ENCODE measurements at places on chromosomes 2 and 18.

DNA sequence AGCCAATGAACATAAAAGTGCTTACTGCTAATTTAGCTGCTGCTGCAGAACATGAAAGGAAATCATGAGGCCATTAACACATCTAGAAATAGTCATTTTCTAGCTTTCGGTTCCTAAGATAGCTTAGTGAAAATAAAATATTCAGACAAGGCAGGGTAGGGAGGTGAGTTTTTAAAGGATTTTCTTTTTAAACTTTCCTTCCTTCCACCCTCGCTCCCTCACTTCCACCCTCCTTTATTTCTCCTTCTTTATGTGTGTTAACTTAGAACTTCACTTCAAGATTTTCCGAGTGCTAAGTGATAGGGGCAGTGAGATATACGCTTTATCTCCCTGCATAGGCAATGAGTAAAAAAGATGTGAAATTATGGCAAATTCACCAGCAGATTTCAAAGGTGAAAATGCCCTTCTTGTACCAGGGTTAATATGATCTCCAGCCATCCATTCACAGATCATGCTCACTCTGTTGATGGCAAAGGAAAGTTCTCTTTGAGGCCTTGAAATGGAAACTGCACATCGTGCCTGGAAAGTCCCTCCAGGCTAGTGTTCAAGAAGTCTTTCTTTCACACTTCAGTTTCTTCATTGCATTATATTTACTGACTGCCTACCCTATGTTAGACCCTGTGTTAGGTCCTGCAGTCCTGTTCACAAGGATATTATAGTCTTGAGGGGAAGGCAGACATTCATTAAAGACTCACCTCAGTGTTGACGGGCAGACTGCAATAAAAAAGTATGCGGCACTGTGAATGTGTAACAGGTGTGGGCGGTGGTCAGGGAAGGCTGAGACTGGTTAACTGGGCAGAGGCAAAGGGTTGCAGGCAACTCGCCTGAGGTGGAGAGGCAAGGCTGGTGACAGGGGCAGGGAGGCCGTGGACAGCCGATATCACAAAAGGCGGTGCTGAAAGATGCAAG lies 200.8 kb downstream of the PLCL1 start:
- DNase-seq: no peak

DNA sequence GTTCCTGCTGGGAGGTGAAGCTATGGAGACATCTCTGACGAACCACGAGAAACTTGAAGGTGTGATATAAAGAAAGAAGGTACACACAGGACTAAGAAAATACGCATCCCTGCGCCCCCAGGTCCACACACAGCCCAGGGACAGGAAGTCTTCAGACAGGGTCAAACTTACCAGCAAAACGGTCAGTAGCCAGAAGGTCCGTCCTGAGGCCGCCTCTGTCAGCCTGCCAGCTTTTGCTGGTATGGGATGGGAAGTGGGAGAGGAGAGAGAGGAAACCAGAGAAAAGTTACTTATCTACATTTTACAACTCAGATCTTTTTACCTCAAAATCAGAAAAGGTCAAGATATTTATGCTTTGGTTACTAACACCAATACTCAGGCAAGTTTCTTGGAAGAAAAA lies 47.2 kb downstream of the HDLBP start:
- no peak for DNase-seq

DNA sequence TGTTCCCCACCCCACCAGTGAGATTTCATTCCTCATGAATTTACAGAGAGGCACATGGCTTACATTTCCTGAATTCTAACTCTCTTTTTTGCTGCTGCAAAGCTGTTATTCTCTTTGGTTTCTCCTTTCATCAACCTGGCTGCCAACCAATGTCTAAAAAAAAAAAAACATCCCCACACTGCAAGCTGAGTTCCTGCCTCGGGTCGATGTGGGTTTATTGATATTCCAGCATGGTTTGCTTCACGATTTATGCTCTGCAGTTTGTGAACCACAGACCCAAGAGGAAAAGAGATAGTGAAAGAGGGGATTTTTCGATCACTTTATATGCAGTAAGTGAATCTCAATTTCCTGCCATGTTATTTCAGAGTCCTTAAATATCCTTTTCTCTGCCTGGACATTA lies 363.6 kb downstream of the LPIN1 start:
- DNase-seq: no peak

DNA sequence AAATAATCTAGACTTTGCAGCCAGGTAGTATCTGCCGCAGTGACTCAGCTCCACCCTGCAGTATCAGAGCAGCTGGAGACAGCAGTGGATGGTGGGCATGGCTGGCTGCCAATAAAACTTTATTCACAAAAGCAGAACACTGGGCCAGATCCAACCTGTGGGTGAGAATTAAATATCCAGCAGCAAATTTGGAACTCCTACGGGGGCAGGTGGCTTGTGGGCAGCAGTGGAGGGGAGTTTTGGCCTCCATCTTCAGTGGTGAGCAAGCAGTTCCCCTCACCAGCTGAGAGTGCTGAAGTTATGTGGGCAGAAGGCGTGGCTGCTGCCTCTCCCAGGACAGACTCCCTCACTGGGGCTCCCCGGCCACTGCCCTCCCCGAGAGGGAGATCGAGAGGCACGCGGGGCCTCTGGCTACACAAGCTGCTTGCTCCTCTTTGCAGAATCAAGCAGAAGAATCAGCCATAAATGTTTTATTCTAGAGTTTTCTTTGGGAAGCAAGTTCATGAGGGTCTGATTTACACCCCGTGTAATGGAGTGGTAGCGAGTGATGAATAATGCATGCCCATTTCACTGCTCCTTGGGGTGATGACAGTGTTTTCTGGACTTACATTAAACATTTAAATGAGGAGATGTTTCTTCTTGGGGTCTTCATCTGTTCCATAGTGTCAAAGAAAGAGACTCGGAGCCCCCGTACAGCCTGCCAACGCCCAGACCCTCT lies 204.3 kb downstream of the SEPTIN10 start:
- peak; percentile 73 for DNase-seq

DNA sequence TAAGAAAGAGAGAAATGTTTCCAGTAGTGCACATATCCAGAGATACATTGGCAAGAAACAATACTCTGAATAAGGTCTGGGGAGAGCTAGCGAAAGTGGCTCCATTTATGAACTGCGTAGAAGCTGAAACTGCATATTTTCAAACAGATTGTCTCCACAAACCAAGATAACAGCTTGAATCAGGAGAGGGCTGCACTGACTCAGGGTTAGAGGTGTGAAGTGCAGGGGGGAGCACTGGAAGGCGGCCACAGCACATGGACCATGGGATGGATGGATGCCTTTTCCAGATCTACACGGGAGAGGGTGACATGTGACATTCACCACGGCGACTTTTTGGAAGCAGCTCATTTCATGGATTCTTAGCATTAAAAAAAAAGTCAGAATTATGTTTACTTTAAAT lies 729.4 kb downstream of the RNF144A start:
- DNase-seq: no peak

GRCh38 chr2:101549371-101549770 lies 74.5 kb upstream of the RFX8 start:
- DNase-seq: no peak

GRCh38 chr18:70662588-70662987 lies 373.7 kb downstream of the SOCS6 start:
- no peak for DNase-seq

- DNase-seq: no peak
These were observed 176.4 kb downstream of the NAPG start for GRCh38 chr18:10702206-10702605.

DNA sequence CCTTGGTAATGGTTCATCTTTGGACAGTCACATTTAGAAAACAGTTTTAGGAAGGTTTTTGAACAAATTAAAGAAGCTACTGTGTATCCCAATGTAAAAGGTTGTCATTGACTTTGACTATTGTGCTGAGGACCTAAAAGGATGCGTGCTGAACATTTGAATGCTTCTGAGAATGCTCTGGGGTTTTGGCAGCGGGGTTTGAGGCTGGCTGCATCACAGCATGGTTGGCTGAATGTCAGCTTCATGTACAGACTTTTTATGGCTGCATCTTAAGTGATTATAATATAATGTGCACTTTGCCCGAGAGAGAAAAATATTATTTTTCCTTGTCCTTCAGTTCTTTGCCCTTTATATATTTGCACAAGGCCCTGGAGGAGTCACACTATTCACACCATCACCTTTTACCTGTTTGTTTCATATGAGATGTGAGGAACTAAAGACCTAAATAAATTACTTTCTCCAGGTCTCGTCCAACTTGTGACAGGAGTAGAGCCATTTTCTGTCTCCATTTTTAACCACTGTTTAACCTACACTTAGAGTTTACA lies 125.9 kb downstream of the CCDC85A start:
- no peak for DNase-seq

DNA sequence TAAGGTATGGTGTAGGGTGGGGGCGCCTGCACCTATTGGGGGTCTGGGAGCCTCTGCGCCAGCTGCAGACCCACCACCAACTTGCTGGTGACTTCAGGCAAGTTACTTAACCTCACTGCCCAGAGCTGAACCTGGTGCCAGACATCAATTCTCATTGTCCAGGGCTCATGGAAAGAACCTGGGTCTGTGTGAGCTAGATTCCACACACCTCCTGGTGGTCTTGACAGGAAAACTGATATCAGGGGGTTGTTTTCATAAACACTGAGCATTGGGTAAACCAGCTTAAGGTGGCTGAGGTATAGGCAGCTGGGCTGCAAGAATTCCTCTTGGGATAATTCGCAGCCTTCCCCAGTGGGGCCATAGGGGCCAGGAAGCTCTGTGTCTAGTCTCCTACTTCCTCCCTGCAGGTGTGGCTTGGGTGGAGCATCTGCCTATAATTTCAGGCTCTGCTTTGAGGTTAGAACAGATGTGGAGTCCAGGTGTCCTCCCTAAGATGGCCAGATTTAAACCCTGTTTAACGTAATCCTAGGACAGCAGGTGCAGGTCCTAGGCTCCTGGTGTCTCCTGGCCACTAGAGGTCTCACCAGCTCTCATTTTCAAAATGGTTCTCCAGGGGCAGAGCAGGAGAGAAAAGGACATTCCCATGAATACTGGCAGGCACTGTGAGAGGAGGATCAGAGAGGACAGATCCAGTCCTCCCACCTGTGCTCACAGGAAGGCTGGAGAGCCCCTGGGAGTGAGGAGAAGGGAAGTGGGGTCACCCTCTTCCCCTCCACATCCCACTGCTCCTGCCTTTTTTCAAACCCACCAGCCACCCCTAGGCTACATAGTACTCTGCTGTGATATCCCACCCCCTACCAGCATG lies 100.4 kb upstream of the SMAD2 start:
- no peak for DNase-seq

- no peak for DNase-seq
These were observed 37.3 kb upstream of the TANK start for GRCh38 chr2:161122772-161123530.

DNA sequence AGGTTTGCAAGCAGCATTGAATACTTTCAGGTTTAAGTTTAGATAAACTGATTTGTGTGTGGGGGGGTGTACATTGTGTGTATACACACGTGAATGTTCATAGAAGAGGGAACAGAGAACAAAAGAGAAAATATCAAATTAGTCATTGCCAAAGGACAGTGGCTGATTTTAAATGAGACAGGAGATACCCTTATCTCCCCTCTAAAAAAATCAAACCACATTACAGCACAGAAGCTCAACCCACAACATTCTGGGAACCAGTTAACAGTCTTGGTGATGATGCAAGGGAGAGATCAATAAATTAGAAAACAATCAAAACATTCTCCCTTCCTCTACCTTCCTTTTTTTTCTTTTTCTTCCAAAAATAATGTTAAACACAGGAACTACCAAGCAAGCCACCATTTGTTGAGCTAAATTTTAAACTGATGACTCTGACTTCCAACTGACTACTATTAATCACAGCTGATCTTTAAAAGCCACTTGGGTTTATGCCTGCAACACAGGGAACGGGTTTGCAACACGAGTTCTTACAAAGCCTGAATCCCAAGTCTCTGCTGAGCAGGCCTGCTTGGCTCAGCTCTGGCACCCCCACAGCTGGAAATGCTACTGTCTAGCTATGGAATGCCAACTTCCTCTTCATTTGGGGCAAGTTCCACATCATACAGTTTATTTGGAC lies 119.2 kb upstream of the ACVR1C start:
- no peak for DNase-seq

GRCh38 chr18:474416-474815 lies 26.1 kb downstream of the COLEC12 start:
- no peak for DNase-seq

DNA sequence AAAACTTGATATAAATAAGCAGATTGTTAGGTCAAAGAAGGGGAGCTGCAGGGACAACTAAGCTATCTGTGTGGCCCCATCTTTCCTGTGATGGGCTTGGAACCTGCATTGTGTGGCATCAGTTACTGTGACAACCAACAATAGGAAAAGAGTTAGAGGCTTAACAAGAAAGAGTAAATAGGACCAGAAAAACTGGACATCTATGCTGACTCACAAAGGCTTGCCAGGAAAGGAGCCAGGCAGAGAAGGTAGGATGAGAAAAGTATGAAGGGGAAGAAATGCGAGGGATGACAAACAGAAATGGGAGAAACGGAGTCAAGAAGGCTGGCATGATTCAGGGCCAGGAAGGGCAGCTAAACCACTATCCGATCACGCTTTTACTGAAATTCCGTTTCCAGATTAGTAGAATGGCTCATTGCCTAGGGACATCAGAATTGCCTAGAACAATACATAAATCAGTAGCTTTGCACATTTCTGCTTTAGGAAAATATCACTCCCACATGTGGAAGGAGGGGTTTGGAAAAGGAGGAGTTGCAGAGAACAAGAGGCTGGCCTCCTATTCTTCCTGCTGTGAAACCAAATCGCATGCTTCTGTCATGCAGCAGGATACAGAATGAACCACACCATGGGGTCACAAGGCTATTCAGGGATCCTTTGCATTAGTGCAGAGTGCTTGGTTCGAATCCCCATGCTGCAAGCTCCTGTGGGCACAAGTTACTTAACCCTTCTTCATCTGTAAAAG lies 7.3 kb downstream of the PLA2R1 start:
- no peak for DNase-seq

- peak; percentile 49 for DNase-seq
These were observed 265.2 kb downstream of the CCDC85A start for GRCh38 chr2:56449002-56449431.

DNA sequence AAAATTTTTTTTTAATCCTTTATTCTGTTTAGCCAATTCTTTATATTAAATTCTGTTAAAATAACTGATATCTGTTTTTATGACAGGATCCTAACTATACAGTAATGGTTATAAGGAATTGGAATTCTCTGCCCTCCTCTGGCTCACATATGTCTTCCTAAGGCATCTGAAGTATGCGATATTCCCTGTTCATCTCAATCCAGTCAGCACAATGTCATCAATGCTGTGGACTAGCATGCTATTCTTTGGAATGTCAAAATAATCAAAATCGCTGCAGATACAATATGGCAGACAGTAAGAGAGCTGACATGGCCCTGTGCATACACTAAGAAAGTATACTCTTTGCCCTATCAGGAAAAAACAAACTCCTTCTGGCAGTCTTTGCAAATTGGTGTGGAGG lies 107.6 kb downstream of the AP1S3 start:
- DNase-seq: no peak

DNA sequence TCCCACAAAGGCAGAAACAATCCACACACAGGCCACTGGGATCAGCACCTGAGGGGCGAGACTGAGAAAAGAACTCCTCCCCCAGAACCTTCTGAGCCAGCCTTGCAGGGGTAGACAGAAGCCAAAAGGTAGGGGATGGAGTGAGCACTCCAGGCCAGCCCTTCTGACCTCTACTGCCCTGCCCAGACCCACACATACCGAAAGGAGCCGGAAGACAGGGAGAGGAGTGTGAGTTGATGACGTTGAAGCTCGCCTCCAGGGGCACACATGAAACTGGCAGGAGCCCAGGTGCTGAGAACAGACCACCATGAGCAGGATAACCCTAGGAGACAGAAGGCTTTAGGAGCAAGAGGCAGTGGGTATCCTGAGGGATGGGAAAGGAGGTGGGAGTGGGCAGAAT lies 1.8 kb downstream of the SLC23A3 start:
- DNase-seq: no peak

GRCh38 chr18:59881728-59882656 lies 17.8 kb upstream of the PMAIP1 start:
- peak; percentile 42 for DNase-seq
